Right atrium auricular region (tissue), 2 donors: ENCODE measurements at places on chromosomes 2 and 18.
A peak's percentile ranks its signal among the peaks of the same experiment; 100 is the strongest.

- H3K27ac ChIP-seq: no peak overlapping the region
- H3K4me1 ChIP-seq: no peaks in the 10 kb centered on the region
- no peak overlapping the region for H3K4me3 ChIP-seq
- DNase-seq: no peak
Measured at GRCh38 chr2:29397039-29397438, 281.8 kb downstream of the CLIP4 start.

DNA sequence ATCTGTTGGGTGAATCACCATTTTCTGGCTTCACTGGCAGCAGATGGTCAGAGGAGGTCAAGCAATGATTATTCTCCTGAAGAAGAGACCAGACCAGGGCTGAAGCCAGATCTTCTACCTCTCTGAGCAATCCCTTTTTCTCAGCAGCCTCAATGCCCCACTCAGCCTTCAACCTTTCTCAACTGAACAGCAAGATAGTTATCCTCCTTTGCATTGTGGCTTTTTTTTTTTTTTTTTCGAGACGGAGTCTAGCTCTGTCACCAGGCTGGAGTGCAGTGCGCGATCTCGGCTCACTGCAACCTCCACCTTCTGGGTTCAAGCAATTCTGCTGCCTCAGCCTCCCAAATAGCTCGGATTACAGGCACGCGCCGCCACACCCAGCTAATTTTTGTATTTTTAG is 50.5 kb downstream of the ZFP36L2 start:
- H3K4me3 ChIP-seq: no peak overlapping the region
- no peak overlapping the region for H3K27ac ChIP-seq
- H3K4me1 ChIP-seq: no peaks in the 10 kb centered on the region
- no peak for DNase-seq
- no peaks in the 10 kb centered on the region for H3K36me3 ChIP-seq

GRCh38 chr2:155456222-155456621 is 757.7 kb downstream of the KCNJ3 start:
- H3K4me3 ChIP-seq: no peak overlapping the region
- no peaks in the 10 kb centered on the region for H3K36me3 ChIP-seq
- no peak for DNase-seq

DNA sequence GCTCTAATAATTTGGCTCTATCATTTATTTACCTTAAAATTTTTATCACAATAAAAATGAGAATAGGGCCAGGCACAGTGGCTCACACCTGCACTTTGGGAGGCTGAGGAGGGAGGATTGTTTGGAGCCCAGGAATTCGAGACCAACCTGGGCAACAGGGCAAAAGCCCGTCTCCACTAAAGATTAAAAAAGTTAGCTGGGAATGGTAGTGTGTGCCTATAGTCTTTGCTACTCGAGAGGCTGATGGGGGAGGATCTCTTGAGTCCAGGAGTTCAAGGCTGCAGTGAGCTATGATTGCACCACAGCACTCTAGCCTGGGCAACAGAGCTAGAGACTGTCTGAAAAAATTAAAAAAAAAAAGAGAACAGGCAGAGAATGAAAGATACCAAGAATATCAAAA is 5.7 kb downstream of the MPHOSPH10 start:
- no peak overlapping the region for H3K4me3 ChIP-seq
- no peaks in the 10 kb centered on the region for H3K27me3 ChIP-seq
- H3K36me3 ChIP-seq: peaks cover 76% of the 10 kb centered on the region
- DNase-seq: no peak
- H3K4me1 ChIP-seq: no peaks in the 10 kb centered on the region

DNA sequence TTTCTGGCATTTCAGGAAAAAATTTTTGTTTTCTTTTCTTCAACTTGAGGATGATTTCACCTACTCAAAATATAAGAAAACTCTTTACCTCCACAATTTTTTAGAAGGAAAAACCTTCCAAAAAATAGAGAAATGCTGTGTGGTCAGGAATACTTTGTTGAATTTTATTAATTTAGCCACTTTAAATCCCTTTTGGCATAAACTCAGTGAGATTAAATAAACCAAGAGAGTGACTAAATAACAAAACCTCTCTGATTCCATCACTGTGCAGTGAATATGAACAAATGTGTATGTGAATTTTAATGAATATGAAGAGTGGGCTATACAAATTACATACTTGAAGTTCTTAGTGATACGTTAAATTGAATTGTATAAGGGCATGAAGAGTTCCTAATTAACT is 25.8 kb upstream of the CYTIP start:
- no peak for DNase-seq
- no peak overlapping the region for H3K27ac ChIP-seq
- no peak overlapping the region for H3K4me3 ChIP-seq
- no peaks in the 10 kb centered on the region for H3K36me3 ChIP-seq
- H3K27me3 ChIP-seq: no peaks in the 10 kb centered on the region

GRCh38 chr18:68498185-68498584 is 216.7 kb downstream of the TMX3 start:
- H3K36me3 ChIP-seq: no peaks in the 10 kb centered on the region
- H3K4me3 ChIP-seq: no peak overlapping the region
- no peaks in the 10 kb centered on the region for H3K4me1 ChIP-seq
- no peak for DNase-seq

DNA sequence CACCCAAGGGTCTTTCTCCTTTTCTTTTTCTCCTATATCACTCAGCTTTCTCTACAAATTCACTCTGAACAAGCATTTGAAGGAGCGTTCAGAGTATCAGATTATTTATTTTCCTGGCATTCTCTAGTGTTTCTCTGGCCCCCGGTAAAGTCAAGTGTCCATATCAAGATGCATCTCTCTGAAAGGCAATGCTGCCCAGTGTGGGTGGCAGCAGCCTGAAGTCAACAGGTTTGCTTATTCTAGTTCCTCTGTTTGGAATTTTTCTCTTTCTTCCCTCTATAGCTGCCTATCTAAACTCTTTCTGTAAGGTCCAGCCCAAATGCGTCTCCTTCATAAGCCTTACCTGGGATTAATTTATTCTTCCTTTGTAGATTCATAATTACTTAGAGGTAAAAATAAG is 526.2 kb upstream of the TNP1 start:
- no peak overlapping the region for H3K27ac ChIP-seq
- H3K4me3 ChIP-seq: no peak overlapping the region
- DNase-seq: no peak
- H3K36me3 ChIP-seq: no peaks in the 10 kb centered on the region
- H3K4me1 ChIP-seq: peaks cover 17% of the 10 kb centered on the region

DNA sequence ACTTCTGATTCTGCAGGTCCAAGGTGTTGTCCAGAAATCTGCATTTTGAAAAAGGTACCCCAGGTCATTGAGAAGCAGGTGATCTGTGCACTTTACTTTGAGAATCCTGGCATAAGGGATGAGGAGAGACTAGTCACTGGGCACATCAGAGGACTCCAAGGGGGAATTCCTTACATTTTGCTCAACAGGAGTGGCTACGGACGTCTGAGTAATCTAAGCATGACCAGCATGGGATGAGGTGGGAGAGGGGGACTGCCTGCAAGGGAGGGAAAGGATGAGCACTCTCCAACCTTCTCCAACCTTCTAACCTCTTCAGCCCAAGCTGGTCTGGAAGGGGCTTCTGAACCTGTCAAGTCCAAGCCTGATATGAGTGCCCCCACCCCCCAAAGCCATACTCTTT is 55.5 kb downstream of the MARCHF4 start:
- H3K27ac ChIP-seq: no peak overlapping the region
- no peaks in the 10 kb centered on the region for H3K27me3 ChIP-seq
- H3K4me3 ChIP-seq: no peak overlapping the region

- DNase-seq: no peak
- peaks cover 64% of the 10 kb centered on the region for H3K4me1 ChIP-seq
- H3K4me3 ChIP-seq: no peak overlapping the region
Measured at GRCh38 chr2:26712486-26713465, 20.3 kb downstream of the KCNK3 start.

GRCh38 chr2:190882411-190882766 is 1.8 kb downstream of the GLS start:
- no peaks in the 10 kb centered on the region for H3K4me1 ChIP-seq
- no peak for DNase-seq
- H3K4me3 ChIP-seq: peak overlapping the region; percentile 85
- H3K36me3 ChIP-seq: no peaks in the 10 kb centered on the region
- H3K27ac ChIP-seq: peak overlapping the region; percentile 98

DNA sequence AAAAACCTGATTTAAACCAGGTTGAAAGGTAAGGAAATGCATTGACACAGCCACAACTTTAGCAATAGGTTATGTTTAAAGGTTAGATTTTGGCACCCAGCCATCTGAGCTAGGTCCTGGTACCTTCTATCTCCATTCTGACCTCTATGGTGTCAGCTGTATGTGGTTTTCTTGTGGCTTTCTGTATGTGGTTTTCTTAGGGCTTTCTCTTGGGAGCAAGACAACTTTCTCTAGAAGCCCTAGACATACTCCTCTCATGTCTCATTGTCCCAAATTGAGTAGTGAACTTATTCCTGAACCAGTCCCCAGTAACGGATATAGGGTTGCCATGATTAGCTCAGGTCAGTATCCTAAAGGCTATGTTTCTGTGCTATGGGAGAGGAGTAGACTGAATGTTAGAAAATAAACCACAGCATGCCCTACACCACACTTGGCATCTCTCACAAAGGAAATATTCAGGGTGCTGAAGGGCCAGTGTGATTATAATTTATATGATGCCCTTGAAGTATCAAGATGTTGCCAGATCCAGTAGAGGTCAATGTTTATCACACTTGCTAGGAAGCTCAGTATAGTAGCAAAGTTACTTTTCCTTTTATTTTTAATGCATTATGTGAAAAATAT is 176.1 kb downstream of the CAPN13 start:
- H3K4me1 ChIP-seq: no peaks in the 10 kb centered on the region
- H3K36me3 ChIP-seq: no peaks in the 10 kb centered on the region
- DNase-seq: no peak
- H3K27me3 ChIP-seq: no peaks in the 10 kb centered on the region

GRCh38 chr2:17646838-17647701 is 106.5 kb downstream of the SMC6 start:
- no peaks in the 10 kb centered on the region for H3K36me3 ChIP-seq
- H3K27ac ChIP-seq: peak overlapping the region; percentile 48
- no peak overlapping the region for H3K4me3 ChIP-seq
- DNase-seq: no peak
- H3K27me3 ChIP-seq: no peaks in the 10 kb centered on the region
- H3K4me1 ChIP-seq: peaks cover 46% of the 10 kb centered on the region

DNA sequence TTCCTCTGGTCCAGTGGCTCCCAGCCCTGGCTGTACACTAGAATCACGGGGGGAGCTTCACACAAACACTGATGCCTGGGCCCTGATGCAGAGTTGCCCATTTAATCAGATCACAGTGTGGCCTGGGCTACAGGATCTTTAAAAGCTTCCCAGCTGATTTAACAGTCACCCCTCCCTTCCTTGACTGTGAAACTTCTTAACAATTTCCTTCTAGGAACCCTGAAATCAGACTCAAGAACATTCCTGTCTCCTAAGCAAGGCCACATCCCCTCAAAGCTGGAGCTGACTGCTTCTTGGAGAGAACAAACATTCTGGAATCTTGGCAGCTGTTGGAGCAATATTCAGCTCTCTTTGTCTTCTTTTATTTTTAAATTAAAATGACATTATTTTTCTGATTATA is 88.7 kb downstream of the ADD2 start:
- H3K36me3 ChIP-seq: no peaks in the 10 kb centered on the region
- no peak overlapping the region for H3K27ac ChIP-seq
- no peak overlapping the region for H3K4me3 ChIP-seq
- DNase-seq: no peak
- no peaks in the 10 kb centered on the region for H3K27me3 ChIP-seq

DNA sequence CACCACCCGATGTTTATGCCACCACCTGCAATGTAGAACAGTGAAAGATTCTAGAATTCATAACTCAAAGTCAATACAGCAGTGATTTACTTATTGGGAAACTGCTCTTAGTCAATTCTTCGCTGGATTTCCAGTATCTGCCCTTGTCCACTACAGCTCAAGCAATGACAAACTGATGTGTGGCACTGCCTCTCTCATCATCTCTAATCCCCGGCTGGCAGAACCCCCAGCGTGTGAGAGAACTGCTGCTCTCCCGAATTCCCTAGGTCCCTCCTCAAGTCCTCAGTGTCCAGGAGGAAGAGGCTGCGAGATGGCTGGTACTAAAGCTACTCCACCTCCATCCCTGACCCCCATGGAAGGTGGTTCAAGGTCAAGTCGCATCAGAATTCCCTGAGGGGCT is 1.6 kb downstream of the TXNL4A start:
- H3K27ac ChIP-seq: no peak overlapping the region
- no peaks in the 10 kb centered on the region for H3K36me3 ChIP-seq
- H3K4me3 ChIP-seq: no peak overlapping the region

GRCh38 chr2:67616749-67617148 is 219.6 kb downstream of the ETAA1 start:
- no peak for DNase-seq
- H3K27me3 ChIP-seq: no peaks in the 10 kb centered on the region
- H3K27ac ChIP-seq: no peak overlapping the region
- H3K36me3 ChIP-seq: no peaks in the 10 kb centered on the region

DNA sequence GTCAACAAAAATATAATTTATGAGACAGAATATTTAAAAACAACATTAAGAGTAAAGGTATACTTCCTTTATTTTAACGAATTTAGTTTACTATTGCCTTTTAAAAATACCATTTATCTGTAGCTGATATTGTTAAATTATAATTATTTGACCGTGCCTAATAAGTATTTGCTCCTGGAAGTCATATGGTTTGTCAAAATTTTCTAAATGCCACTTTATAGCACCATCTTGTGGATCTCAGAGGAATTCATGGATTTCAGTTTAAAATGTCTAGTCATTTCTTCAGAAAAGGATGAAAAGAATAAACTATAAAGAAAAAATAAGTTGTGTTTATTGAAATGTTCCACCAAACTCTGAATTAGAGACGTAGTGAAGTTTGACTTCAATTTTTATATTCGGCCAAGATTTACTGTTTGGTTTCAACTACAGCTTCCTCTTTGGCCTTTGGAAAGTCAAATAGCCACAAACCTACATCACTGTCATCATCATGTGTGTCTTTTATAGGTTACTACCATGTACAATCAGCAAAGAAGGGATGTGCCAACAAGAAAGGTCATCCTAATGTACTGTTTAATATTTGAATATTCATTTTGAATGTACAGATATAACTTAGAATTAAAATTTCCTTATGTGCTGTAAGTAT is 10.3 kb upstream of the FTCDNL1 start:
- H3K4me1 ChIP-seq: no peaks in the 10 kb centered on the region
- no peak overlapping the region for H3K4me3 ChIP-seq
- no peak for DNase-seq
- no peaks in the 10 kb centered on the region for H3K36me3 ChIP-seq
- H3K27me3 ChIP-seq: no peaks in the 10 kb centered on the region

DNA sequence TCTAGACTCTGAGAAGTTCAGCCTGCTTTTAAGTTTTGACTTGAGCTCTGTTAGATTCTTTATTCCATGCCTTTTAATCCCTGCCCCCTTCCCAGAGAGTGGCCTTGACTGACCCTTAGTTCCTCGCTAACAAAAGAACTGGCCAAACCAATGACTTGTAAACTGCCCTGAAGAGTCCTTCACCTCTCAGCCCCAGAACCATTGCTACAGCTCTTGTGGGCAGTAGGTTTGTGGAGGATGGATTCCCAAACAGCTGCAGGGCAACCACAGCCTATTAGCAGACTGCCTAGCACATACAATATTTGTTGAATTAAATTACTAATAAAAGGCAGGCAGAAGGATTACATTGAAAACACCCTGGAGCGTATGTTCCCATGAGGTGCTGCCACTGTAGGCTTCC is 163.9 kb downstream of the MAIP1 start:
- H3K27ac ChIP-seq: no peak overlapping the region
- no peak overlapping the region for H3K4me3 ChIP-seq
- H3K27me3 ChIP-seq: no peaks in the 10 kb centered on the region
